ENCODE measurements at places on chromosomes 6 and 20.

GRCh38 chr20:11716239-11716944 is 201.3 kb upstream of the BTBD3 start:
- DNase-seq, result no peak

DNA sequence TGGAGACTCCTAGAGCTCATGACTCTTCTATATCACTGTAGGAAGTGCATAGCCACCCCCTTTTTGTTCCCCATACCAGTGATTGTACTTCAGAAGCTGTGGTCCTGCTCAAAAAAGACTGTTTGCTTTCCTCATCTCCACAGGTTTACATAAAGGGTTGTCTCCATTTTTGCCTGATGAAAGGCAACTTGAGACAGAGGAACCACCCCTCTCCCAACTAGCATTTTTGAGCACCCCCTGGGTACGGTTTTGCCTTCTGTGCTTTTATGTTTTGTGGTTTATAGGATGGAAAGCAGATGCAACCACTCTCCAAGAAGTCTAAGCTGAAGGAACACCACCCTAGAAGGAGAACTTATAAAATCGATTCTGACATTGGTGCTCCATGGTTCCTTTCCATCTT is 127.7 kb upstream of the SUPT3H start:
- DNase-seq, result no peak

DNA sequence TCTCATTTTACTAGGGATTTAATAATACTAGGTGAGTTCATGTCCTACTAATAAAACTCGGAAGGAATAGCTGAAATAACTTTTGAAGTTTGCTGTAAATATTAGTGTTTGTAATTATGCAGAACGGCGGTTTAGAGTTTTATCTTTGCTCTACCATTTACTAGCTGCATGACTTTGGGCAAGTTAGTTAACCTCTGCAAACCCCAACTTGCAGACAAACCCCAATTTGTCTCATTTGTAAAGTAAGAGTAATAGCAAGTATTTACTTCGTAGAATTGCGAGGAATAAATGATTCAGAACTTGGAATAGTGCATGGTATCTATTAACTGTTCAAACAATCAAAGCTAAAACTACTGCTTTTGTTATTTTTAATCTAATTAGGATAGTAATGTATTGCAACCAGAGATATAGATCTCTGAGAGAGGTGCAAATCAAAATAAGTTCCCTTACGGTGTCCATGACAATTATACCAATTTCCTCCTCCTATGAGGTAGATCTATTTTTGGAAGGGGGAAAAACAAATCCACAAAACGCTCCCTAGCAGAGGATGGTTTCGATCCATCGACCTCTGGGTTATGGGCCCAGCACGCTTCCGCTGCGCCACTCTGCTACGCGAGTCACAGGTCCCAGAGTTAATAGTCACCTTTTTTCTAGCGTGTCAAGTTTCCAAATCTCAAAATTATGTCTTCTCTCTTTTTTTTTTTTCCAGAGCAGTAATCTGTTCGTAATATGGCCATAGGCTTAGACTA is 35.1 kb upstream of the BTN3A2 start:
- DNase-seq, result peak; percentile 48

GRCh38 chr6:169862043-169862891 is 110.8 kb downstream of the ERMARD start:
- no peak for DNase-seq

- no peak for DNase-seq
Observed at GRCh38 chr6:7697432-7697819, 28.5 kb upstream of the BMP6 start.

DNA sequence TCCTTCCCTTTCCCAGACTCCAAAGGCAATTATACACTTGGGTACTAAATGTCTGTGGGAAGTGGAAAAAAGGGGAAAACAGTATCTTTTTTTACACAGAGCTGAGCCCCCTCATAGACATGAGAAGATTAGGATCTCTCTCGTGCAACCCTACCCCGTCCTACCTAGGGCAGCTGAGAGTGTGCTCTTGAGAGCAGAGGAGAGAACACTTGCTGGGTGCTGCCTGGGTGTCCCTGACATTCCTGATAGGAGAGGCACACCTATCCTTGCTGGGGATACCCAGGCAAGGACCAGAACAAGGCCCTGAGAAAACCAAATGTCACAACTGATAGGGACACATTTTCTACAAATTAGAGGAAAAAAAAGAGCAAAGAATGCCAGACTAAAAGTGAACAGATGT is 81.2 kb downstream of the PREP start:
- DNase-seq, result no peak

DNA sequence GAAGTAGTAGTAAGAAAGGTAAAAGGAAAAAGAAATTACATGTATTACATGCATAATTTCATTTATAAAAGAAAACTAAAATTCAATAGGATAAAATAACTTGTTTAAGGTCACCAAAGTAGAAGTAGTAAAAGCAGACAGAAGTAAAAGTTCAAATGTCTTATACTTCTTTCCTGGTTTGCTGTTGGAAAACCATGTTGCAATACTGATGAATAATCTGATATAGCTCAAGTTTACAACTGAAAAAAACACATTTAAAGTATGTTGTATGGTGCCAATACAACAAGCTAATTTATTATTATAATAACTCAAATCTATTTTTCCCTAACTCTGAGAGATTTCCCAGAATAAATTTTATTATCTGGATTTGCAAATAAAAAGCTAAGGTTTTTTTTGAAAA is 78.3 kb downstream of the PHIP start:
- no peak for DNase-seq

GRCh38 chr6:117483645-117484016 is 1.2 kb downstream of the DCBLD1 start:
- DNase-seq, result peak; percentile 18

- no peak for DNase-seq
Observed at GRCh38 chr6:165272585-165272984, 36.8 kb downstream of the C6orf118 start.

- no peak for DNase-seq
Observed at GRCh38 chr6:122996794-122997505, 915 bp downstream of the CLVS2 start.

GRCh38 chr6:13431059-13431656 is 56.2 kb downstream of the GFOD1 start:
- DNase-seq, result no peak

Data from CD4-positive, alpha-beta T cell treated with Interleukin-2 at 100 ng/mL for 4 hours (primary cell).